ENCODE measurements at places on chromosomes 5 and 9. TPM values are rescaled to one million over a fixed set of nuclear protein-coding genes. Genes with fewer than 3 reads are reported as not detected.

- H3K4me3 ChIP-seq = no peak overlapping the region
- H3K4me1 ChIP-seq = no peaks in the 10 kb centered on the region
- H3K27me3 ChIP-seq = peaks cover 22% of the 10 kb centered on the region
- H3K36me3 ChIP-seq = no peaks in the 10 kb centered on the region
- no peak for DNase-seq
- no peak overlapping the region for H3K27ac ChIP-seq
These were observed 24.7 kb upstream of the GABRA6 start for GRCh38 chr5:161660806-161661205.

DNA sequence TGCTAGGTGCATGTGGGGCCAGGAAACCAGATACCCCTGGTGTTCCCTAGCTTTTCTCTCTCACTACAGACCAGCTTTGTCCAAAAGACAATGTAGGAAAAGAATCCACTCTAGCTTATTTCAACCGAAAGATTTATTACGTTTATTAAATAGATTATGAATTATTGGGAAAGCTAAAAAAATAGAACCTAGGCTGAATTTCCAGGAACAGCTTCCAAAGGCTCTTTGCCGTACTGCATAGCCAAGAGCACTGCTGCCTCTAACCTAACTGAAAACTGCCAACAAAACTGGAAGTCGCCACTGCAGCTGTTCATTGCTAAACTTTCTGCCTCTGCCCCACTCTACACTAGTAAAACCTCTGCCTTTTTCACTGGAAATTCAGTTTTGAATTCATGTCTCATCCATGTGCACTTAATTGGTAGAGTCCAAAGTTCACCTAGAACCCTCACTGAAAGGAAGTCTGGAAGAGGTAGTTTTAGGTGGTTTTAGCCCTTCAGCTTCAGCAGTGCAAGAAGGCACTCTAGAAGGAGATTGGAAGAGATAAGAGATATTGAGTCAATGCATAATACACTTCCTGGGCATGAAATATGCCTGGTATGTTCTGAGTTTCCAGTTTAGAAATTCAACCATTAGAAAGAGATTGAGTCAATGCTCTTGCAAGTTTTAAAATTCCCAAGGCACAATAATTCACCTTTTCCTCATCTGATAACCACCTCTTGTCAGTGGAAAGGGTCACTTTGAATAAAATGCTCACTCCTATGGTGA lies 927.9 kb downstream of the MAT2B start:
- peaks cover 5% of the 10 kb centered on the region for H3K4me1 ChIP-seq
- H3K27me3 ChIP-seq = no peaks in the 10 kb centered on the region
- DNase-seq = no peak
- no peak overlapping the region for H3K27ac ChIP-seq
- H3K4me3 ChIP-seq = no peak overlapping the region
- H3K36me3 ChIP-seq = no peaks in the 10 kb centered on the region

- peaks cover 58% of the 10 kb centered on the region for H3K4me1 ChIP-seq
- H3K36me3 ChIP-seq = peaks cover 6% of the 10 kb centered on the region
- no peak for DNase-seq
- peak overlapping the region; percentile 57 for H3K27ac ChIP-seq
- H3K27me3 ChIP-seq = no peaks in the 10 kb centered on the region
- H3K4me3 ChIP-seq = no peak overlapping the region
These were observed 99.2 kb downstream of the SH3TC2 start for GRCh38 chr5:148963664-148964063.

The OMD gene
- 1.4 TPM for total RNA-seq

DNA sequence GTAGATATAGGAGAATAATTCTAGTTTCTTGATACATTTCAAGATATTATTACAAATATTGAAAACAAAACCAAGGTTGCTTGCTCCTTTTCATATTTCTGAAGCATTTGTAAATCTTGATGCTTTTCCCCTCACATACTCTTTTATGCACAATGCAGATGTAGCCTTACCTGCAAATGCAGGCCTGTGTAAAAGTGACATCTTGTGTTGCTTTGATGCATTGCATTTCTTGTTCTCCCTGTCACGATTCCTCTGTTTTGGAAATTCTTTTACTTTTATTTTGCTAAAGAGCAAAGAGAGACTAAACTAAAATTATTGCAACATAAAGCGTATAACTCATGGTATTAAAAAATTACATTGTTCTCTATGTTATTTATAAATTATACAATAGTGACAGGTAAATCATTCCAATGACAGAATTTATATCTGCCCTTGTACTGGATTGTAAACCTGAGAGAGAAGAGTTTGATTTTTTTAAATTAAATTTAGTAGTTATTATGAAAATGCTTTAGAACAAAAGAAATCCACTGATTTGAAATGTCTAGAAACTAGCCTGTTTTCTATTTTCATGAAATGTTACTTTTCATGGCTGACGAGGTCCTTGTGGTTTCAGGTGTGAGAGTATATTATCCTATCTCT lies 970.0 kb downstream of the MAT2B start:
- H3K27ac ChIP-seq = no peak overlapping the region
- H3K36me3 ChIP-seq = no peaks in the 10 kb centered on the region
- H3K4me1 ChIP-seq = no peaks in the 10 kb centered on the region
- DNase-seq = peak; percentile 70
- H3K27me3 ChIP-seq = no peaks in the 10 kb centered on the region

DNA sequence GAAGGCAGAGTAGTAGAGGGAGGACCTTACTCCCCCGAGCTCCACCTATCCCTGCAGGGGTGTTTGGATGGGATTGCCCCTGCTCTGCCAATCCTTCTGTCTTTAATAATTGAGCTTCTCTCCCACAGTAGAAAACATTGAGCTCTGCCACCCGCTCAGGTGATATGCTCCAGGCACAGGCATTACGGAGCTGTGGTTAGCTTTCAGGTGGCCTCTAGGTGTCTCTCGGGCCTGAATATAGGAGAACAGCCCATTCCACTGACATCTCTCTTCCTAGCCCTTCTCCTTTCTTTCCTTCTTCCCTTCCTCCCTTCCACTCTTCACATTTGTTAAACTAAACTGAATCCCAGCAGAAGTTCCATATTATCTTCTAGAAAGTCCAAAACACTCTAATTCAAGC lies 203.4 kb downstream of the SYK start:
- no peaks in the 10 kb centered on the region for H3K27me3 ChIP-seq
- H3K36me3 ChIP-seq = peaks cover 7% of the 10 kb centered on the region
- H3K27ac ChIP-seq = no peak overlapping the region
- H3K4me3 ChIP-seq = no peak overlapping the region

The SAPCD2 gene
- 15.7 TPM for total RNA-seq

- H3K27me3 ChIP-seq = peaks cover 5% of the 10 kb centered on the region
- H3K4me3 ChIP-seq = no peak overlapping the region
- H3K27ac ChIP-seq = no peak overlapping the region
- H3K4me1 ChIP-seq = no peaks in the 10 kb centered on the region
These were observed 473.6 kb downstream of the AGTPBP1 start for GRCh38 chr9:85268131-85268530.

GRCh38 chr5:14849516-14850294 lies 21.9 kb downstream of the ANKH start:
- H3K4me3 ChIP-seq = no peak overlapping the region
- H3K27me3 ChIP-seq = no peaks in the 10 kb centered on the region
- H3K4me1 ChIP-seq = peaks cover 23% of the 10 kb centered on the region
- H3K36me3 ChIP-seq = no peaks in the 10 kb centered on the region

GRCh38 chr9:12819436-12820185 lies 44.8 kb downstream of the LURAP1L start:
- H3K4me1 ChIP-seq = peaks cover 36% of the 10 kb centered on the region

DNA sequence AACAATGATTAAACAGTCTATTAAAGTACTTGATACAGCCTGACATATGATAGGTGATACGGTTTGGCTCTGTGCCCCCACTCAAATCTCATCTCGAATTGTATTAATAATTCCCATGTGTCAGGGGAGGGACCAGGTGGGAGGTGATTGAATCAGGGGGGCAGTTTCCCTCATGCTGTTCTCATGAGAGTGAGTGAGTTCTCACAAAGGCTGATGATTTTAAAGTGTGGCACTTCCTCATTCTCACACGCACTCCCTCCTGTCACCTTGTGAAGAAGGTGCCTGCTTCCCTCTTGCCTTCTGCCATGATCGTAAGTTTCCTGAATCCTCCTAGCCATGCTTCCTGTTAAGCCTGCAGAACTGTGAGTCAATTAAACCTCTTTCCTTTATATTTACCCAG lies 40.1 kb upstream of the TARS1 start:
- no peak overlapping the region for H3K27ac ChIP-seq
- no peak for DNase-seq
- H3K4me1 ChIP-seq = peaks cover 21% of the 10 kb centered on the region
- H3K4me3 ChIP-seq = no peak overlapping the region

DNA sequence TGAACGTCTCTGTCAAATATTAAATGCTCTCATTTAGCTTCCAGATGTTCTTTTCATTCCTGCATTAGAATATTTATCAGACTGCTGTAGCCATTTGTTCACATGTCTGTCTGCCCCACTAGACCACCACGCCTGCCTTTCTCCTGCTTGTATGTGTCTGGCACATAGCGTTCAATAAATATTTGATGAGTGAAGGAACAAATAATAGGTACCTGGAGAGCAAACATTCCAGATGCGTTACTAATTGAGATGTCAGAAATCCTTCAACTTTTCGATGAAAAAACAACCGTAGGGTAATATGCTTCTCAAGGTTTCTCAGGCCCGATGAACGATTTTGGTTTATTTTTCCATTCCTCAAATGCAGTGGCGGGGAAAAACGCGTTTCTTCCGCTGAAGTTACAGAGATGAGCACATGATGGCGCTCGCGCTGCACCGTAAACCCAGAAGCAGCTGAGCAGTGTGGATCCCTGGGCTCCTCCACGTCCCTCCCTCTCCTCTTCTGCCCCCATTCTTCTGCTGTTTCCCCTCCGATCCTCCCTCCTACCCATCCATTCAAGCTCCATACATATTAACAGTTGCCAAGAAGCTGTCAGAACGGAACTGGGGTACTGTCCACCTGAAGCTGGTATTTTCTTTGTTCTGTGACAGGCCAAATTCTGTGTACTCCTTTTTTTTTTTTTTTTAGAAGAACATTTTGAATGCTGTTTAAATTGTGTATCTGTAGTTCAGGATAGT lies 245.4 kb downstream of the MPDZ start:
- DNase-seq = peak; percentile 68
- no peaks in the 10 kb centered on the region for H3K27me3 ChIP-seq
- peak overlapping the region; percentile 30 for H3K4me3 ChIP-seq
- H3K36me3 ChIP-seq = no peaks in the 10 kb centered on the region
- peaks cover 16% of the 10 kb centered on the region for H3K4me1 ChIP-seq
- H3K27ac ChIP-seq = no peak overlapping the region

GRCh38 chr5:73370095-73370494 lies 78.5 kb downstream of the FOXD1 start:
- no peaks in the 10 kb centered on the region for H3K27me3 ChIP-seq
- H3K4me1 ChIP-seq = peaks cover 35% of the 10 kb centered on the region
- H3K36me3 ChIP-seq = no peaks in the 10 kb centered on the region

DNA sequence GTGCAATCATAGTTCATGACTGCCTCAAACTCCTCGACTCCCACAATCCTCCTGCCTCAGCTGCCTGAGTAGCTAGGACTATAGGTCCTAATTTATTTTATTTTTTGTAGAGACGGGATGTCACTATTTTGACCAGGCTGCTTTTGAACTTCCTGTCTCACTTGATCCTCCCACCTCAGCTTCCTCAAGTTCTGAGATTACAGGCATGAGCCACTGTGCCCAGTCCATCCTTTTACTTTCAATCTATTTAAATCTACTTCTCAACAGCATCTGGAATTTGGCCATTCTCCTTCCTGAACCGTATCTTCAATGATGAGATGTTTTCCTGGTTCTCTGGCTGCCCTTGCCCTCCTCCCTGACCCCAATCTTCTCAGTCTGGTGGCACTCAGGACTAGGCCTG lies 12.2 kb upstream of the GRIN1 start:
- peaks cover 9% of the 10 kb centered on the region for H3K36me3 ChIP-seq
- H3K27me3 ChIP-seq = no peaks in the 10 kb centered on the region
- peak overlapping the region; percentile 77 for H3K4me3 ChIP-seq
- peaks cover 24% of the 10 kb centered on the region for H3K4me1 ChIP-seq

The CLPTM1L gene
- total RNA-seq = 116 TPM

- no peaks in the 10 kb centered on the region for H3K36me3 ChIP-seq
- peak overlapping the region; percentile 38 for H3K4me3 ChIP-seq
- H3K4me1 ChIP-seq = no peaks in the 10 kb centered on the region
- no peak overlapping the region for H3K27ac ChIP-seq
- DNase-seq = no peak
These were observed 1.4 kb upstream of the AGGF1 start for GRCh38 chr5:77028631-77029375.

GRCh38 chr9:111063332-111063731 lies 25.1 kb upstream of the LPAR1 start:
- DNase-seq = no peak
- H3K27me3 ChIP-seq = no peaks in the 10 kb centered on the region
- no peaks in the 10 kb centered on the region for H3K36me3 ChIP-seq
- no peaks in the 10 kb centered on the region for H3K4me1 ChIP-seq
- H3K4me3 ChIP-seq = no peak overlapping the region
- no peak overlapping the region for H3K27ac ChIP-seq

- H3K4me1 ChIP-seq = peaks cover 11% of the 10 kb centered on the region
- H3K27ac ChIP-seq = no peak overlapping the region
- no peaks in the 10 kb centered on the region for H3K36me3 ChIP-seq
- H3K27me3 ChIP-seq = no peaks in the 10 kb centered on the region
- DNase-seq = no peak
These were observed 37.4 kb upstream of the NFIB start for GRCh38 chr9:14351221-14351836.

The ECSCR gene
- total RNA-seq = not detected

- H3K36me3 ChIP-seq = peaks cover 7% of the 10 kb centered on the region
- H3K27ac ChIP-seq = no peak overlapping the region
- no peak overlapping the region for H3K4me3 ChIP-seq
- H3K4me1 ChIP-seq = no peaks in the 10 kb centered on the region
These were observed 377.1 kb downstream of the PRDM9 start for GRCh38 chr5:23884405-23885031.

The CCDC192 gene
- total RNA-seq = not detected

The SLC34A3 gene
- total RNA-seq = not detected

GRCh38 chr9:72952914-72953313 lies at the start of gene ALDH1A1:
Gene ALDH1A1, minus strand, starts transcription at chr9:72953053. Its CDS starts 53 bp downstream, at chr9:72953000.
- peaks cover 72% of the 10 kb centered on the region for H3K27me3 ChIP-seq
- DNase-seq = peak; percentile 13

GRCh38 chr5:131279204-131279603 lies 15.4 kb downstream of the CDC42SE2 start:
- H3K4me3 ChIP-seq = no peak overlapping the region
- H3K36me3 ChIP-seq = peaks cover 25% of the 10 kb centered on the region
- peaks cover 42% of the 10 kb centered on the region for H3K4me1 ChIP-seq
- no peak for DNase-seq

DNA sequence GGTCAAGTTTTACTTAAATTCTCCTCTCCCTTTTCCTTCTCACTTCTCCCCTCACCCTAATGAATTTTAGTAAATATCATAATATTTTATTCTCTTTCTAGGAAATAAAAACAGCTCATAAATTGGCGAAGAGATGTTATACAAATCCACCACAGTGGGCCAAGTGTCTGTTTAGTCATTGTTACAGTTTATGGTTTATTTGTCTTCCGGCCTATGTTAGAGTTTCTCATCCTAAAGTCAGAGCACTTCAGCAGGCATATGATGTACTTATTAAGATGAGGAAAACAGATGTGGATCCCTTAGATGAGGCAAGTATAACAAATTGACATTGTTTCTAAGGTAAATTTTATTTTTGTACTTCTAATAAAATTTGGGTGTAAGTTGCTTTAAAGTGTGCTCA lies 48.2 kb downstream of the RPS6 start:
- no peak overlapping the region for H3K27ac ChIP-seq
- no peak for DNase-seq
- H3K4me3 ChIP-seq = no peak overlapping the region
- H3K36me3 ChIP-seq = peaks cover 43% of the 10 kb centered on the region
- no peaks in the 10 kb centered on the region for H3K4me1 ChIP-seq
